Daoy (cell line): ENCODE measurements at places on chromosomes 4 and X. TPM values are rescaled to one million over a fixed set of nuclear protein-coding genes. Genes with fewer than 3 reads are reported as not detected.
A peak's percentile ranks its signal among the peaks of the same experiment; 100 is the strongest.

Gene FRMD7
- total RNA-seq: not detected in 2 replicates

Gene ART3
- not detected in 2 replicates for total RNA-seq

Gene XAGE1B
- 4.5 and 5.7 TPM in 2 replicates for total RNA-seq

Gene ASB12
- total RNA-seq: not detected in 2 replicates

Gene EMCN
- not detected in 2 replicates for total RNA-seq

Gene AWAT2
- total RNA-seq: not detected in 2 replicates

DNA sequence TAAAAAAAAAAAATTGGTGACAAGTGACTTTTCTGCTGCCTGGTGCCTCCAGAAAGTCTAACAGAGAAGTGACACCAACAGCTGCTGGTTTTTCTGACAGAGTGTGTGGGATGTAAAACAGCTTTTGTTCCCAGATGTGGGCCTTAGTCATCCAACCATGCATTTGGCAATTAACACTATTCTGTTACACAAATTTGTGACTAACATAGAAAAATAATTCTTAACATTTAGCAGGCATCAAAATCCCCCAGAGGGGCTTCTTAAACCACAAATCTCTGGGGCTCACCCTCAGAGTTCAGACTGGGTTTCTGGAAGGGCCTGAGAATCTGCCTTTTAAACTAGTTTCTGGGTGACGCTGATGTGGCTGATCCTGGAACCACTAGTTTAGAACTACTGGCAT lies 100.5 kb upstream of the PCDH7 start:
- DNase-seq: no peak

DNA sequence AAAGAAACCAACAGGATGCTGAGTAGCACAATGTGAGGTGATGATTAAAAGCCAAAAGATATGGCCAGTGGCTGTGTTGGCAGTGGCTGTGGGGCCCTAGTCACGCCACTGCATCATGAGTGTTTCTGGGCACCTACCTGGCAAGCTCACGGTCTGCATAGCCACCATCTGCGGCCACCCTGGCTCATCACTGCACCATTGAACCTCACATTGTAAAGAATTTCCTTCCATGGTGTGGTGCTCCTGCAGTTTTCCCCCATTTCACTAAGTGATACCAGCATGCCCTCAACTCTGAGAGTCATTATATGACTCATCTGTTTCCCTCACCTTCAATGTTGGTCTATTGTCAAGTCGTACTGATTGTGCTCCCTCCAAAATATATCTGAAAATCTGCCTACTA lies 45.5 kb upstream of the CLNK start:
- peak; percentile 2 for DNase-seq

- no peak for DNase-seq
Observed at GRCh38 chr4:56870946-56871345, 36.8 kb upstream of the REST start.

DNA sequence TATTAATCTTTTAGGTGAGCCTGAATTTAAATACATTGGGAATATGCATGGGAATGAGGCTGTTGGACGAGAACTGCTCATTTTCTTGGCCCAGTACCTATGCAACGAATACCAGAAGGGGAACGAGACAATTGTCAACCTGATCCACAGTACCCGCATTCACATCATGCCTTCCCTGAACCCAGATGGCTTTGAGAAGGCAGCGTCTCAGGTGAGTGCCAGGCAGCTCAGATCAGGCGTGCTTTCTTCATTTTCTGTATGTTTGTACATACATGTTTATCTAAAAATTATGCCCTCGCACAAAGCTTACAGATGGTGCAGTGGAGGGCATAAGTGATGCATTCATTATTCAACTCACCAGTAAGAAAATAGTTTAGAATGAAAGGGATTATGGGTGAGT lies 85.6 kb downstream of the CPE start:
- DNase-seq: no peak

- DNase-seq: no peak
Observed at GRCh38 chr4:128525992-128526630, 238.5 kb upstream of the PGRMC2 start.

GRCh38 chrX:71103110-71103983 lies 3.2 kb downstream of the CXorf65 start:
- DNase-seq: no peak

DNA sequence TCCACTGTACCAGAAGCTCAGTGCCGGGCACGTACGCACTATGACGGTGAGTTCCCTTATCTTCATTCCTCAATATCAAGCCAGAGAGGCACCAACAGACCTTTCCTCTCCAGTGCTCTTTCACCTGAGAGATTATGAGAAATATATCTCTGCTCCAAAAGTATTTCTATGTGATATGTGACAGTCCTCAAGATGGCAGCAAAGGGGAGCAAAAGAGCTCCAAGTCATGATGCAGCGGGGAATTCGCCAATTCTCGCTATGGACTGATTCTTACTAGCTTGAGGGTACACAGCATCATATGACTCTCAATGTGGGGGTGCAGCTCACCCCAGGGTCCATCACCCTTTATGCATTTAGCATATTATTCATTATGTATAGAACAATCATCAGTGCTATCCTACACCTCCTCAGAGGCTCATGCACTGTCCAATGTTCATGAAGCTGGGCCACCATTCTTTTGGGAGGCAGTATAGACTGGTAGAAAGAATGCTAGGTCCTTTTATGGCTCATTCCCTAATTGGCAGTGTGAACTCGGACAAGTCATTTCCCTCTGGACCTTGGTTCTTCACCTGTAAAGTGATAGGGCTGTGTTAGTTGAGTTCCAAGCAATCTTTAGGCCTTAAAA lies 12.8 kb upstream of the IQSEC2 start:
- DNase-seq: no peak

DNA sequence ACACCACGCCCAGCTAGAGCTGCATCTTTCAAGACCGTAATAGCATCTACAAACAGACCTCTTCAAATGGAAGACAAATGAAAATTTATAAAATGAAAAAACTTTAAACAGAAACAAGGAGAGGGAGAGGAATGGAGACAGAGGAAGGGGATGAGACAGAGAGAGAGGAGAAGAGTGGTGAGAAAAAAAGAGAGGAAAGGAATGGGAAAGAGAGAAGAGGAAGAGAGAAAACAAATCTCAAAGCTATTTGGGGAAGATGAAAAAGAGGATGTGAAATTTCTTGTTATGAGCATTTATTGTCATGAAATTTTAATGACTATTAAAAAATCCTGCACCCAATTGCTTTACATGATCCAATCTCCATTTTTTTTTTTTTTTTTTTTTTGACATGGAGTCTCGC lies 726.9 kb downstream of the GRID2 start:
- no peak for DNase-seq

GRCh38 chr4:95867919-95868318 lies 28.0 kb downstream of the PDHA2 start:
- no peak for DNase-seq
